ENCODE measurements at places on chromosomes 6 and 20. TPM values are rescaled to one million over a fixed set of nuclear protein-coding genes. Genes with fewer than 3 reads are reported as not detected.

- no peak overlapping the region for H3K27ac ChIP-seq
- peaks cover 9% of the 10 kb centered on the region for H3K4me1 ChIP-seq
- H3K4me3 ChIP-seq: no peak overlapping the region
- DNase-seq: no peak
Observed at GRCh38 chr20:48308232-48308781, 519.5 kb downstream of the PREX1 start.

GRCh38 chr6:3593161-3593560, 136.3 kb upstream of the SLC22A23 start:
- no peaks in the 10 kb centered on the region for H3K27me3 ChIP-seq
- H3K4me1 ChIP-seq: peaks cover 17% of the 10 kb centered on the region
- DNase-seq: no peak
- no peaks in the 10 kb centered on the region for H3K36me3 ChIP-seq
- H3K27ac ChIP-seq: no peak overlapping the region

DNA sequence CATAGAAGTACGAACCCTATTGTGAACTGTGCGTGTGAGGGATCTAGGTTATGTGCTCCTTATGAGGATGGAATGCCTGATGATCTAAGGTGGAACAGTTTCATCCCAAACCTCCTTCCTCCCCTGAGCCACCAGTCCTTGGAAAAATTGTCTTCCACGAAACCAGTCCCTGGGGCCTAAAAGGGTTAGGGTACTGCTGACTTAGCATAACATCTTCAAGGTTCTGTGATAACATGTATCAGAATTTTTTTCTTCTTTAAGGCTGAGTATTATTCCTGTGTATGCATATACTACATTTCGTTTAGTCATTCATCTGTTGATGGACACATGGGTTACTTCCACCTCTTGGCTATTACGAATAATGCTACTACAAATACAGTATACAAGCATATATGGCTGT, 80.2 kb downstream of the TSHZ2 start:
- H3K4me3 ChIP-seq: no peak overlapping the region
- H3K27ac ChIP-seq: no peak overlapping the region
- DNase-seq: no peak
- no peaks in the 10 kb centered on the region for H3K27me3 ChIP-seq

DNA sequence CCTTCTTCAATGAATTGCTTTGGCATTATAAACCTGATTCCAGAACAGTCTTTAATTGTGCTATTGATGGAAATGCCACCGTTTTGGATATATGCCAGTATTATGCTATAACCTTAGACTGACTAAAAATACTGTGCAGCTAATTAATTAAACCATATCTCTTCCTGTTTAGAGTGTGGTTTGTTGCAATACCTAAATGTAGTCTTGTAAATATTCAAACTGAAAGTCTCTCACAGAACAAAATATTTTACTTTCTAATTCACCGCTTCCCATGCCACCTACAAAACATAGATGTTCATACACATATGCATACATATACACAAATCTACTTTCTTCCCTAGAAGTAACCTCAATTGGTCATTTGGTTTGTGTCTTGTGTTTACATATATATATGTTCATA, 126.6 kb downstream of the SIM1 start:
- no peaks in the 10 kb centered on the region for H3K36me3 ChIP-seq
- DNase-seq: no peak
- H3K4me1 ChIP-seq: no peaks in the 10 kb centered on the region
- no peak overlapping the region for H3K4me3 ChIP-seq
- H3K27me3 ChIP-seq: no peaks in the 10 kb centered on the region
- no peak overlapping the region for H3K27ac ChIP-seq

GRCh38 chr6:1313384-1313766, 1.5 kb downstream of the FOXQ1 start:
- H3K27ac ChIP-seq: no peak overlapping the region
- H3K36me3 ChIP-seq: no peaks in the 10 kb centered on the region
- peak overlapping the region; percentile 77 for H3K4me3 ChIP-seq
- H3K27me3 ChIP-seq: no peaks in the 10 kb centered on the region
- DNase-seq: no peak

IL17F gene
- not detected for total RNA-seq

- no peaks in the 10 kb centered on the region for H3K4me1 ChIP-seq
- no peak for DNase-seq
- H3K36me3 ChIP-seq: no peaks in the 10 kb centered on the region
Observed at GRCh38 chr6:96794980-96795379, 42.3 kb downstream of the GPR63 start.

DNA sequence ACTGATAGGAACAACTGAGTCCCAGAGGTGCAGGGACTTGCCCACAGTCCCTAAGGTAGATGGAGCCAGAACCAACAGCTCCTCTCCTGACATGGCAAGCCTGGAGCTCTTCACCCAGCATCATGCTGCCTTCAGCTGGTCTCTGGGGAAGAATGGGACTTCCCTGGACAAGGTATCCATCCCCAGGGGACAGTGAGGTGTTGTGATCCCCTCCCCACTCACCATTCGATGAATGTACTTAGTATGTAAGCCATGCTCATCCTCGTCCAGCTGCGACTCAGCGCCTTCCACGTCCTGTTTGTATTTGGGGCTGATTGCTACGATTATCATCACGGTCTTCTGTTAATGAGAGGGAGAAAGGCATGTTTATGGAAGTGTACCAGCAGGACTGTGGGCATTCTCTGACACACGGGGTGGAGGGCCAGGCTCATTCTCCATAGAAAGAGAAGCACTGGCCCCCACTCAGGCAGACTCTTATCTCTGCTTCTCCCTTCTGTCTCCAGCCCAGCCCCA, 39.4 kb downstream of the TRAF3IP2 start:
- H3K4me3 ChIP-seq: no peak overlapping the region
- no peaks in the 10 kb centered on the region for H3K27me3 ChIP-seq
- DNase-seq: no peak
- H3K4me1 ChIP-seq: peaks cover 28% of the 10 kb centered on the region
- H3K36me3 ChIP-seq: peaks cover 88% of the 10 kb centered on the region

DNA sequence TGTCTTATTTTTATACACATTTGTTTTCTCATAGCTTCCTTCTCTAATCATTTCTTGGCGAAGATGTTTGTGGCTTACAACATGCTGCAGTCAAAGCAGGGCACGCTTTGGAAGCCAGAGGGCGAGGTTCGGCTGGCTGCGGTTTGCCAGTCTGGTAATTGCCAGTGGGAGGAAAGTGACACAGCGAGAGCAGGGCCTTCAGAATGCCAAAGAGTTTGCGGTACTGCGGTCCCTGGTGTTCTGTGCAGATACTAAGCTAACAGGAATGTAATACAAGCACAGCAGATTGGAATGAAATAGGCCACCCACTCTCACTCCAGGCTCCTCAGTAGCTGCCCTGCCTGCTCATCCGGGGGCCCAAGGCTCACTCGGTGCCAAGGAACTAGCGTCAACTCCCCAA, 58.7 kb upstream of the TGM3 start:
- peak; percentile 89 for DNase-seq
- H3K27ac ChIP-seq: no peak overlapping the region
- H3K4me1 ChIP-seq: peaks cover 17% of the 10 kb centered on the region
- H3K27me3 ChIP-seq: peaks cover 42% of the 10 kb centered on the region

- DNase-seq: no peak
- no peaks in the 10 kb centered on the region for H3K4me1 ChIP-seq
- peaks cover 27% of the 10 kb centered on the region for H3K36me3 ChIP-seq
- no peak overlapping the region for H3K4me3 ChIP-seq
- H3K27ac ChIP-seq: no peak overlapping the region
- no peaks in the 10 kb centered on the region for H3K27me3 ChIP-seq
Observed at GRCh38 chr6:347951-348859, 43.3 kb upstream of the IRF4 start.
